ENCODE measurements at places on chromosomes 5 and 9.

DNA sequence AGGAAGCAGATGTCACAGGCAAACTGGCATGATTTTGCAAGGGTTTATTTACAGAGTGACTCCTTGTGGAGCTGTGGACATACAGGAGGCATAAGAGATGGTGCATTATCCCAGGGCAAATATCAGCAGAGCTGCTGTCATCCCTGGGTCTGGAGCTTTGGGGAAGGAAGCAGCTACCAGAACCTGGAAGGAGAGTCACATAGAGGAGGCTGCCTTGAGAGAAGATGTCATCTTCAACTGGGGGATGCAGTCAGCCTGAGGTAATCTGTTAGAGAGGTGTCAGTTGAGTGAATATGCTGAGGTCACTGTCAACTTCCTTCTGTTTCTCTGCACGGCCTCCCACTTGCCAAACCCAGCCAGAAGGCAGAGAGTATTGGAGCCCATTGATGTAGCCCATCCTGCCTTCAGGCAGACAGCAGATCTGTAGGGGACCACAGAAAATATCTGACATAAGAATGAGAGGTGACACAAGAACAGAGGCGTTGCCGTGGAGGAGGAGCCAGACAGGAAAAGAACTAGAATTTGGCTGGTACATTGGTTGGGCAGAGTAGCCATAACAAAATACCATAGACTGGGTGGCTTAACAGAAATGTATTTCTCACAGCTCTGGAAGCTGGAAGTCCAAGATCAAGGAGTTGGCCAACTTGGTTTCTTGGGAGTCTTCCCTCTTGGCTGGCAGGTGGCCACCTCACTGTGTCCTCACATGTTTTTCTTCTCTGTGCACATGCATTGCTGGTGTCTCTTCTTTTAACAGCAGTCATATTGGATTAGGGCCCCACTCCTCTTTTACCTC lies 102.8 kb downstream of the SNX18 start:
- DNase-seq, result no peak

DNA sequence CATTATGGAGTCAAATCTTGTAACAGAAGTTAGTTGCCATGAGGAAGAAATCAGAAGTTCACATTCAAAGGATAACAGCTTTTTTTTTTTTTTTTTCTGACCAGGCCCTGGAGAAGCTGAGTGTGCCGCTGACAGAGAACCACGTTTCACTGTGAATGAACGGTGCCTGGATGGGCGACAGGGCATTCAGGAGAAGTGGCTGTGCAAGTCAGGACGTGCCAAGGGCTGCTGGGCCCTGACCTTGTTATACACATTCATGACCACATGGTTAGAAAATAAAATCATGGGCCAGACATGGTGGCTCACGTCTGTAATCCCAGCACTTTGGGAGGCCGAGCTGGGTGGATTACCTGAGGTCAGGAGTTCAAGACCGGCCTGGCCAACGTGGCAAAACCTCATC lies 91.6 kb downstream of the ANKH start:
- no peak for DNase-seq

- no peak for DNase-seq
Measured at GRCh38 chr5:123450114-123450513, 26.9 kb upstream of the CEP120 start.

DNA sequence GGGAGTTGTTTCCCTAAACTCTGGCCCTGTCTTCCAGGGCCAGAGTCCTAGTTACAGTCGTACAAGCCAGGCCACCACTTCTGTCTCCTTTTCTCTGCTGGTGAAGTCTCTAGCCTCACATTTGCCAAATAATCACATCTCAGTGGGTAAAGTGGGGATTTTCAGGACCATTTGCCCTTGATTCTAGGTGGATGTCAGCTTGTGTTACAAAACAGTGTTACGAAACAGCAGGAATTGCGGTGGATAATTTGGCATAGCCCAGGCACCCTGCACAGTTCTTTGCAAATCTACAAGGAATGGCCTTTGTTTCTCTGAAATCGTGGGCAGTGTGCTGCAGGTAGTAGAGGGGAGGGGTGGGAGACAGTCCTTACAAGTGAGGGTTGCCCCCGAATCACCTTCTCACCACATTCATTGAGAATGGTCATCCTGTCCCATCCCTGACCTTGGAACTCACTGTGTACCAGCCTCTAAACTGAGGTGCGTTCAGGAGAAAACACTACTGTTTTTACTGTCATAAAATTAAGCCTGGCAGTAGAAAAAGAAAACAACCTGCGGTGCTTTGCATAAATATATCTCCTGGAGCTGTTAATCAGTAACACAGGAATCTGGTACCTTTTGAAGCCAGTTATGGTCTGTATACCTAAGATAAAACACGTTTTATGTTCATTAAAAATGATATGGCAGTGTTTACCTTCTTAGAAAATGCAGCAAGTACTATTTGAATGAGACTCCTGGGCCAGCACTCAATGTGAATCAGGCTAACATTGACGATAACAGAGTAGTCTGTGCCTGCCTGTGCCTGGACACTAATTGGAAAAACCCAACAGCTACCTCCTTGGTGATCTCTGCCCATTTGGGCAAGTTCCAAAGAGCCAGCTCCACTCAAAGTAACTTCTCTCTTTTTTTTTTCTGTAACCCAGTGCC lies 44.3 kb downstream of the CYSTM1 start:
- no peak for DNase-seq

DNA sequence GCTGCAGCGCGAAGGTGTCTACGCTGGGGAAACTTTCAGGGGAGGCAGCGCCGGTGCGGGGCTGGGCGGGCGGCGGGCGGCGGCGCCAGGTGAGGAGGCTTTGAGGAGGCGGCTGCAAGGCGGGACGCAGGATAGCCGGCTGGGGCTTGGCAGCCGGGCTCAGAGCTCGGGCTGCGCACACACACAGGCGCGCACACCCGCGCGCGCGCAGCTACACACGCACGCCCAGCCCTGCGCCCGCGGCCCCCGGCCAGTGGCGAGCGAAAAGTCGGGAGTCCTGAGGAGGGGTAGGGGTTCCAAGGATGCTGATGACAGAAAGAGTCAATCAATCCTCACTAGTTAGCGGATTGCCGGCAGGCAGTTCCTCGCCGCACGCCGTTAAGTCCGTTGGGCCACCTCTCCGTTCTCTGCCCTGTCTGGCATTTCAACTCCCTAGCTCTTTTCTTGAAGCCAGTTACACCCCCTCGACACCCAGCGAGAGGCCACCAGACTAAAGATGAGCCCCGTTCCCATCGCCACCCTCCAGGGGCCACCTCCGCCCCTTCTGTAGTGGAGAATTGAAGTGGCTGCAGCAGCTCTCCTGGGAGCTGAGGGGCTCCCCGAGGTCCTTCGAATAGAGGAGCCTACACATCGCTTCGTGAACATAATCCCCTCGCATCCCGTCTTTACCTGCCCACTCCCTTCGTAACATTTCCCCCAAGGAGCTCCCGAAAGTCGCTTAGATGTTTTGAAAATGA lies 1640.3 kb upstream of the C9orf72 start:
- no peak for DNase-seq

DNA sequence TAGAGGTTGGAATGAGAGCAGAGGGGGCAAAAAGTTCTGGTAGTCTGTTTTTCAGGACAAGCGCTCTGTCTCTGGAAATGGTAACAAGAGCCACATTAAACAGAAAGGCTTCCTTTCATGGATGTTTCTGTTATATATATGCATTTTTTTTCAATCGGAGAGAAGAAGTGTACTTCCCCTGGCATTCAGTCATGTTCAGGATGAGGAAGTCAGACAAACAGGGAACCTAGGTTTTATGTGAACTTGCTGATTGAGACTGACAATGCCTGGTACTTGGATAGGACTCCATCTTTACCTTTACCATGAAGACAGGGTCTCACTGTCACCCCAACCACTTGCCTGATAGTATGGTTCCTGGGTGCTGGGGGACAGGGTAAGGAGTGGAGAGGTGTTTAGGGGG lies 30.1 kb upstream of the ZBED3 start:
- no peak for DNase-seq

DNA sequence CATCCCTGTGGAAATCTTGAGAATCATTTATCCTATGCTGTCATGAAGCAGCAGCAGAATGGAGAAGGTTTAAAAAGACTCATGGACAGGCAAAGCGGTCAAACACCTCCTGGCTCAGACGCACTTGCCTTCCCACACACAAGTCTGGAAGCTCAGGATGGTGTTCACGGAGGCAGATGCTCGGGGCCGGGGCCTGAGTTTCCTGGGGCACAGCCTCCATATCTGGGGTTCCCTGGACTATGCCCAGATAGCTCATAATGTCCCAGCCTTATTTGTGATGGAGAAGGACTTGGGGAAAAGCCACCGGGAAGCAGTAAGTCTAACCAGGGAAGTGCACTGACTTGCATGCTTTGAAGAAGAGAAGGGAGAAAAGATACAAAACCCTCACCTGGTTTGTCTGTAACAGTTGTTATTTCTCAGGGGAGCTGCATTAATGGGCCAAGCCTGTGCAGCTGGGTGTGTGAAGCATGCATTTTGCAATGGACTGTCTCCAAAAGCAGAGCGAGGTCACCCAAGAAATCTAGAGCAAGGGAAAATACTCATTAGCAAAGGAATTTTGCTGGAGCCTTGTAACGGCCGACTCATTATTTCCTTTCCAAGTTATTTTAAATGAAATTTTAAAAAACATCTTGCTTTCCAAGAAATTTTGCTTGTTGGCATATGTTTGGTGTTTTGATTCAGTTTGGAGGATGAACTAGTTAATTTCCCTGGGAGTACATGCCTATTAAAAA lies 3.4 kb downstream of the S1PR3 start:
- DNase-seq, result no peak

DNA sequence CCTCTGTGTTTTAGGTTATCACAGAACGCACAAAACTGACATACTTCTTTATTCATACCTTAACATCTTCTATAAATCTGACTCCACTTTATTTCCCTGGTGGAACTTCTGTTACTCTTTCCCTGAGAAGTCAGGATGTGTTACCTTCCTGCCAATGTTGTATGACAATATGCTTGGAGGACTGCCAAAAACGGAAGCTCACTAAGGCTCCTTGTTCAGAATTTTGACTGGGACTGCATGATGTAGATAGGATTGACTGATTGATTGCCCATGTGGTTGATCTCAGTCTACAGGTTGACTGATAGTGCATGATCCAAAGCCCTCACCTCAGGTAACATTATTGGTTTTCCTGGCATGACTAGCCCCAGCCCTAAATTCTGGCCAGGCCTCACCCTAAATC lies 319.4 kb downstream of the TLR4 start:
- DNase-seq, result no peak

GRCh38 chr9:112361601-112362000 lies 18.3 kb upstream of the HSDL2 start:
- DNase-seq, result no peak

- no peak for DNase-seq
Measured at GRCh38 chr5:57504357-57504756, 21.7 kb upstream of the ACTBL2 start.

GRCh38 chr5:68766952-68767464 lies 326.8 kb upstream of the SLC30A5 start:
- no peak for DNase-seq

- DNase-seq, result no peak
Measured at GRCh38 chr9:26375448-26375847, 517.2 kb downstream of the CAAP1 start.

GRCh38 chr9:135857843-135858242 lies 49.5 kb downstream of the CAMSAP1 start:
- DNase-seq, result no peak

- DNase-seq, result no peak
Measured at GRCh38 chr5:155080721-155081120, 67.2 kb downstream of the KIF4B start.

DNA sequence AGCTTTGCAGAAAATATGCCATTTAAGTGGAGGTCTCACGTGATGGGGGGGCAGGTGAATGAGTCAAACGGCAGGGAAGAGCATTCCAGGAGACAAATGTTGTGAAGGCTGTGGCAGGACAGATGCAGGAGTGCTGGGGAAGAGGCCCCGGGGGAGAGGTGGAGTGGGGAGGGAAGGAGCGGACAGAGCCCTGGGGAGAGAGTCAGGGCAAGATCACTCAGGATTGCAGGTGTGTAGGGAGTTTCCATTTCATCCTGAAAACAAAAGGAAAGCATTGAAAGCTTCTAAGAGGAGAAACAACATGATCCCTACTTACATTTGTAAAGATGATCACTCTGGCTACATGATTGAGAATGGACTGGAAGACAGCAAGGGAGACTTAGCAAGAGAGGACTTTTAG lies 323.3 kb downstream of the ASTN2 start:
- no peak for DNase-seq

DNA sequence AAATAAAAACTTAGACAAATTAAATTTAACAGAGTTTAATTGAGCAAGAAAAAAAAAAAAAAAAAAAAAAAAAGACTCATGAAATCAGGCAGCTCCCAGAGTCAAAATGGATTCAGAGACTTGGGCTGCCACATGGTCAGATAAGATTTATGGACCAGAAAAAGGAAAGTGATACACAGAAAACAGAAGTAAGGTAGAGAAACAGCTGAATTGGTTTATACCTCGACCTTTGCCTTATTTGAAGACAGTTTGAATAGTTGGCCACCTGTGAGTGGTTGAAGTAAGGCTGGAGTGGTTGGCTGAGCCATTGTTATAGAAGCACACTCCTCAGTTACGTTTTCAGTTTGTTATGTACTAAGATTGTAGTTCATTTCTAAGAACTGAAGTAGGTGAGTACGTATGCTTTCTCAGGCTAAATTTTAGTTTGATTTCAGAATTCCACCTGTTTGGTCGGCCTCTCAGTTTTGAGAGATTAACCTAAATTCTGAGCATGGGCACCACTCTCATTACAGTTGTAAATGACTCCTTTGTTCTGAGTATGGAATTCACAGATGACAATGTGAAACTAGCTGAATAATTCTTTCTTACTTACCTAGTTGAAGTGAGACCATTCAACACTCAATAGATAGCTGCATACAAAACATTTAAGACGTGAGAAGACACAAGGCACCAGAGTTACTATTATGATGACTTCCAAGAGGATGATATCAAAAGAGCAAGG lies 149.0 kb downstream of the AOPEP start:
- DNase-seq, result no peak

- DNase-seq, result no peak
Measured at GRCh38 chr9:22175972-22176545, 167.0 kb upstream of the CDKN2B start.

DNA sequence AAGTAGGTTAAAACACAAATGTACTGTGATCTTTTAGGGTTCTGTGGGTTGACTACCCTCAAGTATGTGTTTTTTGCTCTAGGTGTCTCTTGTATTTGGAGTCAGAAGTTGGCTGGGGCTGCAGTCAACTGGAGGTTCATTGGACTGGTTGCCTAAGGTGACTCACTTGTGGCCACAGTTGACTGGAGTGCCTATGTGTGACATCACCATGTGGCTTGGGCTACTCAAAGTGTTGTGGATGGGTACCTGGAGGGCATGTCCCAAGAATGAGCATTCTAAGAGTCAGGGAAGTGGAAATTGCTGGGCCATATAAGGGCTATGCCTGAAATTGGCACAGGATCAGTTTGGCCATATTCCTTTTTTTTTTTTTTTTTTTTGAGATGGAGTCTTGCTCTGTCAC lies 27.4 kb downstream of the SNX30 start:
- no peak for DNase-seq

DNA sequence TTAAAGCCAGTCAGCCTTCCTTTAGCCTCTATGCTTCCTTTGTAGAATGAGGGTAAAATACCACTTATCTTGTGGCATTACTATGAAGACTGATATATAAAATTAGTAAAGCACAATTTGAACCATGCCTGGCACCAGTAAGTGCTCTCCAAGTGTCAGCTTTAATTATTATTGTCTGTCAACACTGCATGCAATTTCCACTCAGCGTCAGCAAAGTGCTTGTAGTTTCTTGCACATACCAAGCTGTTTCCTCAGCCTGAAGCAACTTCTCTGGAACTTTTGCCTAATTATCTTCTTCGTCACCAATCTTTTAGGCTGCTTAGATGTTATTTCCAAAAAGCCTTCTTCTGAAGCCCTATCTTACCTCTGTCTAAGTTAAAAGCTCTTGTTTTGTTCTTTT lies 177.3 kb downstream of the CDC42SE2 start:
- no peak for DNase-seq

- no peak for DNase-seq
Measured at GRCh38 chr9:28456861-28457260, 883.6 kb upstream of the C9orf72 start.
